ENCODE measurements at places on chromosomes 1 and 21.
A peak's percentile ranks its signal among the peaks of the same experiment; 100 is the strongest.

DNA sequence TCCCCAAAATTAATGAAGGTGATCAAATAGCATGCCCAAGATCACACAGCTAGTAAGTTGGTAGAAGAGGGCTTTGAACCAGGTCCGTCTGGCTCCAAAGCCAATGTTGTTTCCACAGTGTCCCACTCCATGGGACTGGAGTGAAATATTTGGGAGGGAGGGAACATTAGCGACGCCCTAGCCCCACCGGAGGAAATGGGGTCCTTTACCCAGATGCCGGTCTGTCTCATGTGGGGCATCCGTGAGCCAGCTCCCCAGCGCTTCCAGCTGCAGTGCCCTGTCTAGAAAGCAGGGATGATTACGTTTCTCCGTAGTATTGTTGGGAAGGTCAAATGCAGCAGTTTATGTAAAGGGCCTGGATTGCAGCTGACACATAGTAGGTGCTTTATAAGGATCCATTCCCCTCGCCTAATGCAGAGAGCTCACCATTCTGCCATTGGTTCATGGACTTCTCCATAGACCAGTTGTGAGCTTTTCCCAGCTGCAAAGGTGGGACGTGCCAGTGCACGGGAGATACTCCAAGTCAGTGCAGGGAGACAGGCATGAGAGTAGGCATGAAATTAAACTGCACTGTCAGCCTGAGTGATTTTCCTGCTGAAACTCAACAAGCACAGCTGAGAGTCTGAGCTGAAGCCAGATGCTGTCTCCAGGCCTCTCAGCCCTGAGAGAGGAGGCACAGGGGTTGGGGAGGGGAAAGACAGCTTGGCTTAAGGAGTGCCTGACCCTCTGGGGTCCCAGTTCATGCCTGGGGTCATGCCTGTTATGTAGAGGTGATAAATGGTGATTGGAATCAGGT lies 24.7 kb downstream of the QSOX1 start:
- no peak for DNase-seq

GRCh38 chr1:16215882-16216753 lies 3.7 kb upstream of the ARHGEF19 start:
- peak; percentile 31 for DNase-seq

GRCh38 chr1:246122071-246122470 lies 385.0 kb downstream of the SMYD3 start:
- DNase-seq = no peak

- no peak for DNase-seq
Observed at GRCh38 chr1:182725259-182726255, 41.2 kb upstream of the RGS8 start.

- DNase-seq = no peak
Observed at GRCh38 chr1:43621386-43621785, 28.6 kb upstream of the KDM4A start.
